ENCODE measurements at places on chromosomes 3 and 15.

GRCh38 chr3:191425322-191425734, 35.6 kb upstream of the PYDC2 start:
- DNase-seq = no peak

DNA sequence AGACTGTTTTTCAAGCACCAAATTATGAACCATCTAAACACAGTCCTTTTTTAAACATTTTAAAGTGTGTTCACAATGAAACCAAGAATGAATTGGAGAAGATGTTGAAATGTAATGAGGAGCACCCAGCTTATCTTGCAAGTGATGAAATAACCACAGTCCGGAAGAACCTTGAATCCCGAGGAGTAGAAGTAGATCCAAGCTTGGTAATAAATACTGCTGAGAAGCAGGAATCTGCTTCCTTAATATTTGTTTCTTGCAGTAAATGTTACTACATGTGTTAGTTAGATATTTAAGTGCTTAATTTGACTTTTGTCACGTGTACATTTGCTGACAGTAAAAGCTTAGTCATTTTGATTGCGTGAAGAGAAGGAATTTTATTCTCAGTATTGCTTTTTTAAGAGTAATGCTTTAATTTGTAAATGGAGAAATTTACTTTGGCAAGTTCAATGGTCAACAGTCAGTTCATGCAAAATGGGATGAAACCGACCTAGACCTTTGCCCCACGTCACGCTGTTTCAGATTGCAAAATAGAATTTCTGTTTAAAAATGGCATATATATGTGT, 69.8 kb downstream of the OPA1 start:
- no peak for DNase-seq

- no peak for DNase-seq
Measured at GRCh38 chr3:175179055-175179454, 319.9 kb downstream of the NAALADL2 start.

- DNase-seq = no peak
Measured at GRCh38 chr3:142542054-142542453, 36.5 kb downstream of the ATR start.

Data from COLO829 (cell line).